ENCODE measurements at places on chromosomes 4 and X.

GRCh38 chrX:63751481-63751880 lies 33.5 kb downstream of the ARHGEF9 start:
- DNase-seq: no peak

DNA sequence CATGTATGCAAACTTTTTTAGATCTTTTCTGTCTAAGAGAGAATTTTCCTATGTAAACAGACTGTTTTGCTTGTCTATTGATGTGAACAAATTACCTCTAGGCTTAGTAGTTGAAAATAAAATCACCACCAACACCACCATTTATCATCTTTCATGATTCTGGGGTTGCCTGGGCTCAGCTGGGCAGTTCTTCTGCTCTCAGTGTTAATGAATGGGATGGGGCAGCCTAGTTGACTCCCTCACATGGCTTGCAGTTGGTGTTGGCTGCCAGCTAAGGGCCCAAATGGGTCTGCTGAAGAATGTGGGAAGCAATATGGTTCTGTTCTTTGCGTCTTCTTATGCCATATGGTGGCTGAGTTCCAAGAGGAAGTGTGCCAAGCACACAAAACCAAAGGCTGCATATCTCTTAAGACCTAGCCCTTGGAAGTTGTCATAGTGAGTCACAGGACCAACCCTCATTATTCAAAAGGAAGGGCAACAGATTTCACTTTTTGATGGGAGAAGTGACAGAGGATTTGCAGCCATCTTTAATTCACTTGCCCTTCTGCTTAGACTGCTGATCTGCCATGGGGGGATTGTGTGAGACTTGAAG lies 17.9 kb downstream of the REELD1 start:
- DNase-seq: no peak

GRCh38 chr4:139971111-139971510 lies 182.9 kb downstream of the MAML3 start:
- DNase-seq: no peak

GRCh38 chr4:7910263-7910896 lies 29.3 kb downstream of the AFAP1 start:
- DNase-seq: no peak

GRCh38 chr4:89000844-89001360 lies 56.1 kb downstream of the FAM13A start:
- DNase-seq: no peak

DNA sequence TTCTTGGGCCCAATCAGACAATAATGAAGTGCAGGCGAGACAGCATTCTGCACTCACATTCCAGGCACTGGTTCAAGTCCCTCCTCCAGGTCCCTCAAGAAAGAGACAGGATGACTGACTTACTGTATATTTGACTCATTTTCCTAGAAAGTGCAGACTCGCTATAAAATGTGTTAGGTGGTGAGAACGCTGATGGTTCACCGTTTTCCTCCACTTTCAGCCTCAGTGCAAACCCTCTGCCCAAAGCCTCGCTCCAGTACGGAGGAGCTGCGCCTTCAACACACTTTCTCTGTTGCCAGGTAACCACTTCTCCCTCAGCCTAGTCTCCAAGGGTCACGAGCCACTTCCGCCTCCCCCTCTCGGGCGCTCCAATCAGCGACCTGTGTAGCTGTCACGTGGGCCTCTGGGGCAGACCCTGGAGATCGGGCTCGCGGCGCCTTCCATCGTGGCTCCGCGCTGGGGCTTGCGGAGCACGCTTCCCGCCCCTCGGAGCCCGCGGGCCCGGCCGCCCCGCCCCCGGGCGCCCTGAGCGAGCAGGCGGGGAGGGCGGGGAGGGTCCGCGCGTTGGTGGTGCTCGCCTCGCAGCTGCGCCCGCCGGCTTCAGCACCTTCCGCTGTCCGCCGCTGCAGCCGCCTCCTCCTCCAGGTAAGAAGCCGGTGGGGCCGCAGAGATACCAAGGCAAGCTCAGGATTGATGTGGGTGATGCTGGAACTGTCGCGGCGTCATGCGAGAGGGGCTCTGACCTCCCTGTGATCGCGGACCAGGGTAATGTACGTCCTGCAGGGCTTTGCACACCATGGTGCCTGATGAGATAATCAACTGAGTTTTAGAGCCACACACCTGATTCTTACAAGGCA lies at the start of gene WDR17:
Gene WDR17 (plus strand): TSS at position 407 of the 857 bp plus-strand sequence. CDS start 45,740 bp downstream, outside the sequence.
- DNase-seq: peak; percentile 28

DNA sequence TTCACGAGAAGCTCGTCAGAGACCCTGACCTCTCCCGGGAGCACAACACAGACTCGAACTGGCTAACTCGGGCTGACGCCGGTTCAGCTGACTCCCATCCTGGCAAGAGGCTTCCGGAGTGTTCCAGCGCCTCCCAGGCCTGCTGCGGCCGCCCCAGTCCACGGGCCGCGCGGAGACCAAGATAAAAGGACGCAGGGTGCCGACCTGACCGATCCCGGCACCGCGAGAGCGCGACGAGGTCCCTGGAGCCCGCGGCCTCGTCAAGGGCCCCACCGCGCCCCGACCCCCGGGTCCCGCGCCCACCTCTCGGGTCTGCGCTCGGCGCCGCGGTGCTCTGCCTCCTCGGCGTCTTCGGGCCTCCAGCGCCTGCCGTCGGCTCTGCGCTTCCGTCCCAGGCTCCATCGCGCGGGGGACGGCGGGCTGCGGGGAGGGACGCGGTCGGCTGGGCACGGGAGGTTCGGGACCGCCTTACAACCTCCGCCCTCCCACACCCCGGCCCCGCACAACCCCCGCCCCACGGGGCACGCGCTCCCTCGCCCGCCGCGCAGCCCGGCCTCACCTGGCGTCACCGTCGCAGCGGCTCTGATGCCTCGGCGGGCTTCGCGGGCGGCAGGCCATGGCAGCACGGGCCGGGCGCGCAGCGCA lies 426 bp downstream of the SLBP start:
- DNase-seq: no peak

DNA sequence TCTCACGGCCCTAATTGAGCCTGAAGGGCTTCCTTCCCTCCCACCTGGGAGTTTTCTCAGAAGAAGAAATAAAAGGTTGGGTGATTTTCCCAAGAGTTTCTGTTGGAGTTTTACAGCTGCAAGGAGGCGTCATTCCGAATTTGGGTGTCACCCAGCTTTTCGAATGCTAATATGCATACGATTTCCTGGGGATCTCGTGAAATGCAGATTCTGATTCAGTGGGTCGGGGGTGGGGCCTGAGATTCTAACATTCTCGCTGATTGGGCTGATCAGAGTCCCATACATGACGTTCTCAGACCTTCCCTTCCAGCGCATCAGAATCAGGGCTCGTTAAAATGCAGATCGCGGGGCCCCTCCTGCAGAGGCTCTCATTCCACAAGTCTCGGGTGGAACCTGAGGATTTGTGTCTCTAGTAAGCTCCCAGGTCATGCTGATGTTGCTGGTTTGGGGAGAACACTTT lies 125.8 kb upstream of the STX18 start:
- DNase-seq: no peak

DNA sequence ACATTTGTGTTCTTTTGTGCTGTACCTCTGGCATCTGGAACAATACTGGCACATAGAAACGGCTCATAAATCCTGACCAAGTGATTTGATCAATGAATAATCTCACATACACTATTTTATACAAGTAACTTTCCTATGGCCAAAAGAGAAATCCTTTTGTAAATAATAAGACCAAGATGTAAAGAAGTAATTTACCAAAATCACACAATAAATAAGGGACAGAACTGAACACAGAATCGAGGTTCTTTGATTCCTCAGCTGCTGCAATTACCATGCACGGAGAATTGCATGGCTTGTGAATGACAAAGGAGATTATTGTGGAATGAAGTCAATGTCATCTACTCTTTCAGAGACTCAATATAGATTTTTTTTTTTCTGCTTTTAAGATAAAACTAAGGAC lies 576.8 kb upstream of the SMIM31 start:
- DNase-seq: no peak

GRCh38 chrX:98548519-98548918 lies 1664.8 kb downstream of the RPA4 start:
- no peak for DNase-seq

DNA sequence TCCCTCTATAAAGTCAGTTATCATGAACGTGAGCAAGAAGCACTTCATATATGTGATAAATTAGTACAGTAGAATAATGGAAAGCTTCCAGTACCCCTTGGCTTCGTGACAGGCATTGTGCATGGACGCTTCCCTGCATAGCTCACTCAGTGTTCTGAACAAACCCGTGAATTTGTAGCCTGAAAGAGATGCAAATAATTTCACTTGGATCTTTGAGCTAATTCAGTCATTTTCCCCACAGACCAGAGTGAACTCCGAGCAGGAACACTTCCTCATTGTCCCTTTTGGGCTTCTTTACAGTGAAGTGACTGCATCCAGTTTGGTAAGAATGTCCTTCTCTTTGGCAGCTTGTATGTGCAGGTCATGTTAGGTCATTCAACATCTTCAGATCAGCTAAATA lies 50.1 kb downstream of the ADD1 start:
- DNase-seq: no peak

- no peak for DNase-seq
Observed at GRCh38 chr4:86393749-86394148, 33.9 kb upstream of the MAPK10 start.

Data from stimulated activated CD8-positive, alpha-beta memory T cell treated with anti-CD3 and anti-CD28 coated beads, Interleukin-7, amount 100 ng/mL, for 1 hour (primary cell).